ENCODE measurements at places on chromosomes 3 and 15. TPM values are rescaled to one million over a fixed set of nuclear protein-coding genes. Genes with fewer than 3 reads are reported as not detected.

Gene STRIT1
- polyA plus RNA-seq = not detected

Gene TUSC7
- polyA plus RNA-seq = not detected

Gene RASL12
- polyA plus RNA-seq = not detected

Gene PSTPIP1
- polyA plus RNA-seq = not detected

Gene CHDH
- 0.02 TPM for polyA plus RNA-seq

Gene SUCNR1
- not detected for polyA plus RNA-seq

Gene MEGF11
- not detected for polyA plus RNA-seq

Gene SOX14
- not detected for polyA plus RNA-seq

Gene FAM3D
- polyA plus RNA-seq = 0.22 TPM

Gene BLOC1S6
- 5.5 TPM for polyA plus RNA-seq

Gene THPO
- polyA plus RNA-seq = 0.10 TPM

Gene HTR3E
- polyA plus RNA-seq = not detected

Gene DAZL
- not detected for polyA plus RNA-seq

Gene CNTN6
- polyA plus RNA-seq = not detected

All from endothelial cell of umbilical vein (primary cell).